ENCODE measurements at places on chromosomes 13 and 19.

DNA sequence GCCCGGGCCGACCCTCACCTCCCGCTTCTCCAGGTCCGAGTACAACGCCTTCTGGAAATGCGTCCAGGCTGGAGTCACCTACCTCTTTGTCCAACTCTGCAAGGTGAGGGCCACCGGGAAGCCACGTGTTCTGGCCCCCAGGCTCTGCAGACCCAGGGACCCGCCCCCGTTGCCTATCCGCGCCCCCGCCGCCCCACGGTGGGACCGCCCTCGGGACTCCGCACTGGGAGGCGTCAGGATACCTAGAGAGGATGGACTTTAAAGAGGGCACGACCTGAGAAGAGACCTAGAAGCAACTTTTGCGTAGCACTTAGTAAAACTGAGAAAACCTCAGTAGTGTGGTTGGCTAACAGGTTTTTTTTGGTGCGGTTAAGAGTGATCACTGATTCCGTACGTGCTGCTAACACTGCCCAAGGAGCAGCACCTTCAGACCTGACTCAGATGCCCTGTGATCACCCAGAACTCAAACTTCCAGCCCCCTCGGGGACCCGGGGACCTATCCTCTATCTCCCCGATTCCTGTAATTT is 492 bp downstream of the TMEM147 start:
- no peak for DNase-seq

GRCh38 chr19:47021536-47022139 is 2.0 kb downstream of the NPAS1 start:
- no peak for DNase-seq

GRCh38 chr19:22607653-22608430 is 26.3 kb upstream of the ZNF492 start:
- DNase-seq, result no peak

DNA sequence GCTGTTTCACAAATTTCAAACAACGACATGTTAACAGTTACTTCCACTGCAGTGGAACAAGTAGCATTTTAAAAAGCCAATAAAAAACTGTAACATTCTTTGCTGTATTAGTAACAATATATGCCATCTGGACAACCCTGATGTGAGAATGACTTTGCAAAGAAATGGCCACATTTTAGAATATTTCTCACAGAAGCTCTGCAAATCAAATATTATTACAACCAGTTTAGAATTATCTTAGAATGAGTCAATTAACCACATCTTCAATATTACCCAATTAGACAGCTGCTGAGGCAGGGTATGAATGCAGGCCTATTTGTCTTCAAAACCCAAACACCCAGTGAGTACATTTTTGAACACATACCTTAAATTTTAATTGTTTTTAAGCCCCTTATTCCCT is 3.2 kb downstream of the ZNF699 start:
- DNase-seq, result no peak

GRCh38 chr13:113528813-113529180 is 38.3 kb upstream of the DCUN1D2 start:
- DNase-seq, result no peak

DNA sequence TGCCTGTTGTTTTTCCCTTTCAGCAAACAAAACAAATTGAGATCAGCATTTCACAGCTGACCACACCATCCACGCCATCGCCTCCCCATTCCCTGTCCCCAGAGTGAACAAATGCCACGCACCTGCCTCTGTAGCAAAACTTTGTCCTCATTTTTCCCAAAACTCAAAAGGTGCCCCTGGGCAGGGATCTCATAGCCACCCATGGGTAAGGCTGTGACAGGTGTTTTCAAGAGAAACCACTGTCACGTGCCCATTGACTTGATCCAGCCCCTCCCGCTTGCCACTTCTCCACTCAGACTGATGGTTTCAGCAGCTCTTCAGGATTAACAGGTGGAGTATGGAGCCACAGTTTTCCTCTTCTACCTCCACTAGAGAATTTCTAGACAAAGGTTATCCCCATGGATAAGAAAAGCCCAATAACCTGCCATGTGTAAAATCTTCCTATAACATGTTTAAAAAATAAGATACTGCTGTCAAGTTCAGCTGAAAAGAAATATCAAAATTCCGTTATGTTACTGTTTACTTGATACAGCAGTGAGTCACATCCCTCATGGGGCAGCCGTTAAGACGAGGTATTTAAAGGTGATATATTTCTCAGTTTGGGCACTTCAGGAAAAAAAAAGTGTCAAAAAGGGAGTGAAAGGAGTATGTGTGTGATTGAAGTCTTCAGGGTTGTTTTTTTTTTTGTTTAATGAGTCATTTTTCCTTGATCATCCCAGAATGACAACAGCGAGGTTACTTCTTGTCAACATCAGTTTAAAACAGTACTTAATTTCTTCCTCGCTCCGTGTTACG is 63.5 kb upstream of the GPR183 start:
- no peak for DNase-seq

GRCh38 chr19:46466536-46467196 is 4.7 kb downstream of the PNMA8A start:
- DNase-seq, result no peak

DNA sequence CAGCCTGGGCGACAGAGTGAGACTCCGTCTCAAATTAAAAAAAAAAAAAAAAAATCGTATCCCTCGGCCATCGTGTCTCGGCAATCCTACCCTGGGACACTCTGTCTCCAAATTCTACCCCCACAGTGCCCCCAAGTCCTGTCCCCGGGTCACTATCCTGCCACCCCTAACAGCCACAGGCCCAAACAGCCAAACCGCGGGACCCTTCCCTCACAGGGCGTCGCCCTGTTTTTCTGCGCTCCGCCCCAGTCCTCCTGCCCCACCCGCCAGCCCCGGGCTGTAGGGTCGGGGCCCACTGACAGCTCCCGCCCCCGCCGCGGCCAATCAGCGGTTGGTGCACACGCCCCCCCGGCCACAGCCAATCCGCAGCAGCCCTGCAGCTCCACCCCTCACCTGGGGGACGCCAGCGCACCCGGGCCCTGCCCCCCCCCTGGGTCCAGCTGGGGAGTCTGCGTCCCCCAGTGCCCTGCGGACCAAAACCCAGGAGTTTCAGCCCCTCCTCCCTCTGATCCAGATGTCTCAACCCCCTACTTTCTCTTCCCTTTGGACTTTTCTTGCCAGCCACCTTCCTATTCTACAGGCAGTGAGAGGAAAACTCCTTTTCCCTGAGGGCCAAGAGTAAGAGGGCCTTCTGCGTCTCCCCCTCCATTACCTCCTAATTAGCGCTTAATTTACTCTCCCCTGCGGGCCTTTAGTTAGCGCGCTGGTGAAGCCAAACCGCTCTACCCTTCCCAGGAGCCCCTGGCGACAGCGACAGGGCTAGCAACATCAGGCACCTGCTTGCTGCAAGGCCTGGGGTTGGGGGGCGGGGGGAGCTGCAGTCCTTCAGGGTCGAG is 1.5 kb upstream of the BCAT2 start:
- DNase-seq, result peak; percentile 25

- DNase-seq, result no peak
These were observed 22.5 kb downstream of the ZIC5 start for GRCh38 chr13:99948907-99949678.

DNA sequence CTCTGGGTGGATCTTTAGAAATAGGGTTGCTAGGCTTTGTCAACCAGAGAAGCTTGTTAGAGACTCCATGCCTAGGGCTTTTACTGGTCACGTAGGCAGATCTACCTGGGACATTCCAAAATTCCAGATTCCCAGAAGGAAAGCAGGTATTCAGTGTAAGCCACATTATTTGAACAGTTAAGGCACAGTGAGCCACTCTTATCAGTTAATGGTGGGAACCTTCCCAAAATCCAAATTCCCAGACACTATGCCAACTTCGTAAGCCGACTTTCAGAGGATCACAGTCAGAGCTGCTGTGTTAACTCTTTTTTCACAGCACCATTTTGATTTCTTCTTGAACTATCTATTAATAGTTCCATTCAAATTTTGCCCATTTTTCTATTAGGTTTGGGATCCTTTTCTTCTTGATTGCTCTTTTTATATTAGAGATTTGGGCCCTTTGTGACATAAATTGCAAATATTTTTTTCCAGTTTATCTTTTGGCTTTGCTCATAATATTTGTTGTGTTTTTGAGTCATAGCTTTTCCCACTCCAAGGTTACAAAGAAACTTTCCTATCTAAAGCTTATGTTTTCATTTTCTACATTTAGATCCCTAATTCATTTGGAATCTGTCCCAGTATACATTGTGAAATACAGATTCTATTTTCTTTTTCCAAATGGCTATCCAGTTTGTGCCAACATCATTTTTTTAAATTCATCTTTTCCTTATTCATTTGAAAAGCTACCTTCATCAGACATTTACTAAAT is 77.3 kb downstream of the DHRS12 start:
- DNase-seq, result no peak

DNA sequence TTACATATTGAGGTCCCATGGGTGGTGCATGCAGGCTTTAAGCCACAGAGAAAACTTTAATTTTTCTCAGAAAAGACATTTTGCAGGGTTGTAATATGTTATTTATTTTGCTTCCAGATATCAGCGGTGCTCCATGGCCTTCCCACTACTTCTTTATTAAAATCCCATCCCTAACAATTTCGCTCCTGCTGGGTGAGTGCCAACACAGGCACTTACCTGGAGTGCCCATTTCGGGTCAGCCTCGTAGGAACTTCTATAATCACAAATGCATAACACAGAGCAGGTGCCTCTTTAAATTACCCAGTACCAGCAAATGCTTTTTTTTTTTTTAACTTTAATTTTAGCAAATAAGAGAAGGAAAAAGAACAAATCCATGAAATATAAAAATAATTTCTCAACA is 86.4 kb downstream of the EFNB2 start:
- no peak for DNase-seq

GRCh38 chr19:29596885-29597525 is 9.1 kb upstream of the POP4 start:
- DNase-seq, result peak; percentile 17

- no peak for DNase-seq
These were observed 133.9 kb upstream of the WASF3 start for GRCh38 chr13:26423629-26424028.

DNA sequence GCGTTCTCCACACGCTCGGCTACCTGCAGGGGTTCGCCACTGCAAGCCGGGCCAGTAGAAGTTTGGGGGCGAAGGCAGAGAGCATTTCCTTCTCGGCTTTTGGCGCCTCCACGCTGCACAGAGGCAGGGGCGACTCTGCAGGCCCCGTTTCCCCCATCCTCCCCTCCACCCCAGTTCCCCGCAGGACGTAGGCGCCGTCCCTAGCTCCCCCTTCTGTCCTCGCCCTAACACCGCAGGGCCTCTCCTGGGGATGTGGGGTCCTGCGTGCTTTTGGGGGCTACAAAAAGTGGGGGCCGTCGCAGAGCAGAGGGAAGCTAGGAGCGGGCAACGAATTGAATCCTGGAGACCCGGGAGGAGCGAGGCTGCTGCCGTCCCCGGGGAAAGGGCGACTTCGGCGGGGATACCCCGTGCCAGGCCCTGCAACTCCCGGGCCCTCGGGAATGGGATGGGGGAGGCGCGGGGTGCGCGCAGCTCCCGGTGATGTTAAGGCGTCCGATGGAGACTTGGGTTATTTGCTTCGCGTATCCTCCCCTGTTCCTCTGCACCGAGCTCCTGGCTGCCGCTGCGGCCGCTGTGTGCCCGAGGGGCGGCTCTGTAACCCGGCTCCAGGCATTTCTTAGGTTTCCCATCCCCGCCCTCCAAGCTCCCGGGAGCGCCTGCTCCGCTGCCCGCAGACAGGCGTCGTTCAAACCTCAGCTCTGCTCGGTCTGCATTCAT is 255.9 kb upstream of the SOX21 start:
- no peak for DNase-seq

DNA sequence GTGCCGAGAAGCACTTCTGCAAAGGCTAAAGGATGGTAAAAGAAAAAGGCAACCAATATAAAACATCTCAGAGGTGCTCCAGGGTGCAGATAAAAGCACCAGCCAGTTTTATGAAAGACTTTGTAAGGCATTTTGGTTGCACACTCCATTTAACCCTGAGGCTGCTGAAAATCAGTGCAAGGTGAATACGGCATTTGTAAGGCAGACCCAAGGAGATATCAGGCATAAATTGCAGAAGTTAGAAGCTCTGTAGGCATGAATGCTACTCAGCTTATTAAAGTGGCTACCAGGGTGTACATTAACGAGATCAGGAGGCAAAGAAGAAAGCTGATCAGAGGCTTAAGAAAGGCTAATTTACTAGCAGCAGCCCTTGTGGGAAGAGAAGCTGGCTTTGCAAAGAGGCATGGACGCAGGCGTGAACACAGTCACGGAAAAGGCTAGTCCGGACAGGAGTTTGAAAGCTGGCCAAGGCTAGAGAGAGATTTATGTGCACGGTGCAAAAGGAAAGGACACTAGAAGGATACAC is 99.6 kb downstream of the ZNF429 start:
- no peak for DNase-seq

DNA sequence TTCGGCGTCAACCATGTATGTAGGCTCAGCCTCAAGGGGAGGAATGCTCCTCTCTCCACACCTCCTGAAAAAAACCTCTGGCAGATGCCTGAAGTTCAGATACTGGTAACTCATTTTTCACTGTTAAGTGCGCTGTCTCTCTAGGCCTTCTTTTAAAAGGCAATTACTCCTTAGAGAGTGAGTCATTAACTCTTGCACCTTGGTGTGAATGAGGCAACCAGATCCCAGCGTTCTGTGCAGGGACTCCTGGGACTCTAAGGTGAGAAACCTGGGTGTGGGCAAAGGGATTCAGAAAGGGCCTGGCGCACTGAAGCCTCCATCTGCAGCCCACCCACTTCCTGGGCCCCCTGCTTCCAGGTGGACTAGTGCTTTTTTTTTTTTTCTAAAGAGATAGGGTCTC is 71.7 kb downstream of the SIAH3 start:
- no peak for DNase-seq

GRCh38 chr13:98083936-98084335 is 59.0 kb upstream of the FARP1 start:
- DNase-seq, result no peak

GRCh38 chr19:54600212-54600611 is 6.8 kb downstream of the LILRA1 start:
- no peak for DNase-seq

- DNase-seq, result no peak
These were observed 11.1 kb upstream of the BCL3 start for GRCh38 chr19:44737238-44738071.

DNA sequence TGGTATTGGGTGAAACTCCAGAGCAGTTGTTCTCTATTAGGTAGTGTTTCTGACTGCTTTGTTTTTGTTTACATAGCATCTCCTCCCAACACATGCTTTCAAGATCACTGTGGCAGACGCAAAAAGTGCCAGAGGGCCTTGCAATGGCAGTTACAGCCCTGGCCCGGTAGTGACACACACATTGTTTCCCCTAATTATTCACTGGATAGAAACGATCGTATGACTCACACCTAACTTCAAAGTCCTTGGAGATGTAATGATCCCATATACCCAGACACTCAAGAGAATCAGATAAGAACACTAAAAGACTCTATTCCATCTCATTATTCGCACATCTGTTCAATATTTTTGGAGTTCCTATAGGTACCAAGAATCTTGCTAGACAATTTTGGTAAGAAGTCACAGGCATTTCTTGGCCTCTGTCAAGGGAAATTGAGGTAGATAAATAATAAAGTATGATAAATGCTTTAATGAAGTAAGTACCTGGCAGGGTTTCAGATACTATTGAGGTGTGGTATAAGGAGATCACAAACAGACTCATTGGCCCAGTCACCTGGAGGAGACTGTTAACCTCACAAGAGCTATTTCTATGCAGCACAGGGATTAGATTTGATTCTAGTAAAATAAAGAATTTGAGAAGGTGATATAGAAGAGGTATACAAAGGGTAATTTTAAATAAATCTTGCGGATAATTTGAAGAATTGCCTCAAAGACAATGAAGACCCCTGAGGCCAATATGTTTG is 485.3 kb downstream of the SLITRK6 start:
- DNase-seq, result peak; percentile 72

Data from kidney capillary endothelial cell (primary cell).